ENCODE measurements at places on chromosomes 2 and 18.

DNA sequence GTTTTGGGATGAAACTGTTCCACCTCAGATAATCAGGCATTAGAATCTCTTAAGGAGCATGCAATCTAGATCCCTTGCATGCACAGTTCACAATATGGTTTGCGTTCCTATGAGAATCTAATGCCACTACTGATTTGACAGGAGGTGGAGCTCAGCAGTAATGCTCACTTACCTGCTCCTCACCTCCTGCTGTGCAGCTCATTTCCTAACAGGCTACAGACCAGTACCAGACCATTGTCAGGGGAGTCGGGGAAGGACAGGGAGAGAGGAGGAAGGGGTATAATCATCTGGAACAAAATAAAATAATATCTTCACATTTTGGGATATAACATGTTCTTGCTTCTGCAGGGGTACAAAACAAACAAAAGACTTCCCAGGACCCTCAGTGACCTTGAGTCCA lies 532.0 kb upstream of the FSHR start:
- DNase-seq = no peak

DNA sequence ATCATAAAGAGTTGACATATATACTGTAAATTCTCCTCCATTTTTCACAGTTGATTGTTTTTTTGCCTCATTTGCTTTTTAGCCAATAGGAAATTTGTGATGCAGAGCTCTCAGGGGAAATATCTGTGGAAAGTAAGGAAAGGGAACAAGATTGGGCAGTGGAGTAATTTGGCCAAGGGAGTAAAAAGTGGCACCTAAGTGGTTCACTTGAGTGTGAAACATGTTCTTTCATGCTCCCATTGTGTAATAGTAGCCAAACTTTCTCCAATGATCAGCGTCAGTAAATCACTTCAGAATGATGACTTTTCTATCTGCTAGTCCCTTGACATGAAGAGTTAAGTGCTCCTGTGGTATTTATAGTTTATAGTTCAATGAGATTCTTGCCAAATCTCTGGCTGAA lies 141.9 kb upstream of the KCNJ3 start:
- DNase-seq = no peak

GRCh38 chr2:39181297-39181696 lies 60.4 kb upstream of the SOS1 start:
- no peak for DNase-seq

DNA sequence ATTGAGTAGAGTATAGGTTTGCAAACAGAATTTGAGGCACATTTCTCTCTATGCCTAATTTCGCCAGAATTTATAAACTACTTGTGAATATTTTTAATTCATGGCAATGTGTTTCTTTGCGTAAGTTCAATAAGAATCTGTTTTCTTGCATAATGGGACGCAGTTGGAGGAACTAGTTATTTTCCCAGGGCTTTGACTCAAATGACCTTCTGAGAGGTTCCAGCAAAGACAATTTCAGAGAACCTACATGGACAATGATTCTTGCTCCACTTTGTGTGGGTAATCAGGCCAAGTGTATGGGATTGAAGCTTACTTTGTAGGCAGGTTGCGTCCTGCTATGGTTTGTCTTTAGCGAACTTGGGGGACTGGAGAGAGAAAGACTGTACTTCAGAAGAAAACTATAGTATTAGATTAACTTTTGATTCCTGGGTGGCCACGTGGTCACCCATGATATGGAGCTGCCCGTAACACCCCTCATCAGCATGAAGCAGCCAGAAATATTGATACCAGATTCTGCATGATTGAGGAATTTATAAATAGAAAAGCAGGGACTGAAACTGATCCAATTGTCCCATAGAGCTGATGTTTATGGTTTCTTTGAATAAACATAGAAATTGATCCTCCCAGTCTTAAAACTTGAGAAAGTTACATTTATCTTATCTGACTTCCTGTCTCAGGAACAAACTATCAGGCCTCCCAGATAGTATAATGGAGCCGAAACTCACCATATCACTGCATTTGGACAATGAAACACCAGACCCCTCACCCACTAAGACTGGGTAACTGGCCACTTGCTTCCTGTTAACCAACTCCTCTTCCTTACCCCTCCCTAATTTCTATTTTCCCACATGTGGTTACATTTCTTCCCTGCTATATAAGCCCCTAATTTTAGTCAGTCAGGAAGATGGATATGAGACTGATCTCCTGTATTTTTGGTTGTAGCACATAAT lies 815.3 kb upstream of the HS6ST1 start:
- DNase-seq = no peak

DNA sequence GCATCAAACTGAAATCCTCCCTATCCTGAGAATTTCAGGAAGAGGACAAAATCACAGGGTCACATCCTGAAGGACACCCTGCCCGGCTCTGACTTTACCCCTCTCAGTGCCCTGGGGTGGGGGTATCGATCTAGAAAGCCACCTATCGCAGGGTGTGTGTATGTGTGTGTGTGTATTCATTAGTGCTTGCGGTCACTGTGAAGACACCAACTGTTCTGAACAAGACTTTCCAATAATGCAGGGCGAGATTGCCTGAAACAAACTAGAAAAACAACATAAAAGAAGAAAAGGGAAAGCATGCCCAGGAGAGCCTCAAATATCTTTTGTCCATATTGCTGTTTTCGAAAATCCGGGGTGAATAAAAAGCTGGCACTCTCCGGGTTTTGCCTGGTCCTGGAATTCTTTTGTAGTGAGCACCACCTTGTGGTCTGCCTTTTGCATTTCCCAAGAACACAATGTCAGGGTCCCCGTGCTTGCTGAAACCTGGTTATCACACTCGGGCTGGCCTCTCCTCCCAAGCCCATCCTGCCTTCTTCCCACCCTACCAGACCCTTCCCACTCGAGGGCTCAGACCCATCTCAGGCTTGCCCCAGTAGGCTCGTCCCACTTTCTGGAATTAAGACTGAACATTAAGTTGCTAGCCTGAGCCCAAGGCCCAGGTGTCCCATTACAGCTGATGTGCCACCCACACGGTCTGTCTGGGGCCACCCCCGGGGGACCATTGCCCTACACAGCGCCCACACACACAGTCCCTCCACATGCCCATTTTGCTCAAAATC lies 25.0 kb upstream of the COPS8 start:
- peak; percentile 86 for DNase-seq

DNA sequence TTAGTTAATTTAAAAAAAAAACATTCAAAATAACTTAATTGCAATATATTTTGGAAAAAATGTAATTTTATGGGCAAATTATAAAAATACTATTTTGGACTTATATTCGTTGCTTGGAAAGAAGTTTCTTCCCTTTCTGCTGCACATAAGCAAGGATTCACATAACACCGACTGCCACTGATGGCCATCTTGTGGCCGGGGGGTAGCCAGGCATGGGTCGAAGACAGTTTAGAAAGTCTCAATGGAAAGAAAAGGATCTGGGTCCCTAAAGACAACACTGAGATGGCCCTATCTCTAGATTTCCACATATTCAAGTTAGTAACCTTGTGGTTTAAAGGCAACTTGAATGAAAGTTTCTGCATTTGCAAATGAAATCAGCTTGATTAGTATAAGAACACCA lies 318.6 kb downstream of the AKAIN1 start:
- no peak for DNase-seq

- DNase-seq = no peak
Observed at GRCh38 chr2:16554060-16554583, 111.5 kb downstream of the CYRIA start.

DNA sequence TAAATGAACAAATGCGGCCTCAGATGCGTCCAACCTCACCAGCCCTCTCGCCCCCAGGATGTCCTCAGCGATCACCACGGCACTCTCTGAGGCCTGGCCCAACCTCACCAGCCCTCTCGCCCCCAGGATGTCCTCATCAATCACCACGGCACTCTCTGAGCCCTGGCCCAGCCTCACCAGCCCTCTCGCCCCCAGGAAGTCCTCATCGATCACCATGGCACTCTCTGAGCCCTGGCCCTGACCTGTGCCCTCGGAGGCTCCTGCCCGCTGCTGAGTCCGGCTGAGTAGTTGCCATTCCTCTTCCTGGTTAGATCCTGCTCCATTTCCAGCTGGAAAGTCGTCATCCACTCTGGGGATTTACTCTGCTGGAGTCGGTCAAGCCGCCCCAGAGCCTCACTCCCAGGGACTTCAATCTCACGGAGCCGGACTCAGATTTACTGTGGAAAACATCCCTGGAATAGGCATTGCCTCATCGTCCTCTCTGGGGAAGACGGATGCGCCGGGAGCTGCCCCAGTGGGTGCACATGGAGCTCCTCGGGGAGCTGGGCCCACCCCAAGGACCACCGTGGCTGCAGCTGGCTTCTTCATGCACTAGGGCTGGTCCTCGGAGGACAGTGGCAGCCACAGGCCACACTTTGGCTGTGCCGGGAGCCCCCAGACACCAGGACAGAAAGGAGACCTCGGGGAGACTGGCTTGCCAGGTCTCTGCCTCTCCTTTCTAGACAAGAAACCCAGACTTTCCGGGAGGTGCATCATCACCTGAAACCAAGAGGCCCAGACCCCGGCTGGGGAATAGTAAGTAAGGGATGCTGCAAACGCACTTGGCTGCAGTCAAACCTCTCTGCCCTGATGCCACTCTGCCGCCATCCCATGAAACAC lies 230.6 kb downstream of the EIPR1 start:
- no peak for DNase-seq

DNA sequence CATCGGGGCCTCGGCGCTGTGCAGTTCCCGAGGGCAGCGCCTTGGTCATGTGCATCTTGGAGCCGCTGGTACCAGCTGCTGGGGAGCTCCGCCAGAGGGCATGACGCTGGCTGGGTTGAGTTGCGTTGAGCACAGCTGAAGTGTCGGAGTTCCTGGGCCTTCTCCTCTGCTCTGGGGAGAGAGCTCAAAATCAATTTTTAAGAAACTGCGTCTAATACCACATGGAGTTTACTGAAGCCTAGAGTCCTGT lies 48.7 kb downstream of the GREB1 start:
- DNase-seq = no peak

DNA sequence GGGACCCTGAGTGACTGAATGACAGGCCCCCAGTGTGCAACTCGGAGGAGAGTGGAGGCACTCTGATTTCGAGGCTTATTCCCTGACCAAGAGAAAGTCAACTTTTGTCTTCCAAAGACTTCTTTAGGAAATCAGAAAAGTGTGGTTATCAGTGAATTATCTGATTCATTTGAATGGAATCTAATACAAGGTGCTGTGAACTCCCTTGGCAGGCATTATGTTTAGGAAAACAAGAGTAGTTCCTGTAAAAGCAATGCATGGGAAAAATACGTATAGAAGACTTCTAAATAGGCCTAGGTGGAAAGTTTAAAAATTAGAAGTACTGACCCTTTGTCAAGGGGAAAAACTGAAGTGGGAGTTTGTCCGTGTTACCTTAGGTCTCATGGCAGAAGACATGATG lies 269.4 kb downstream of the GBX2 start:
- peak; percentile 21 for DNase-seq

DNA sequence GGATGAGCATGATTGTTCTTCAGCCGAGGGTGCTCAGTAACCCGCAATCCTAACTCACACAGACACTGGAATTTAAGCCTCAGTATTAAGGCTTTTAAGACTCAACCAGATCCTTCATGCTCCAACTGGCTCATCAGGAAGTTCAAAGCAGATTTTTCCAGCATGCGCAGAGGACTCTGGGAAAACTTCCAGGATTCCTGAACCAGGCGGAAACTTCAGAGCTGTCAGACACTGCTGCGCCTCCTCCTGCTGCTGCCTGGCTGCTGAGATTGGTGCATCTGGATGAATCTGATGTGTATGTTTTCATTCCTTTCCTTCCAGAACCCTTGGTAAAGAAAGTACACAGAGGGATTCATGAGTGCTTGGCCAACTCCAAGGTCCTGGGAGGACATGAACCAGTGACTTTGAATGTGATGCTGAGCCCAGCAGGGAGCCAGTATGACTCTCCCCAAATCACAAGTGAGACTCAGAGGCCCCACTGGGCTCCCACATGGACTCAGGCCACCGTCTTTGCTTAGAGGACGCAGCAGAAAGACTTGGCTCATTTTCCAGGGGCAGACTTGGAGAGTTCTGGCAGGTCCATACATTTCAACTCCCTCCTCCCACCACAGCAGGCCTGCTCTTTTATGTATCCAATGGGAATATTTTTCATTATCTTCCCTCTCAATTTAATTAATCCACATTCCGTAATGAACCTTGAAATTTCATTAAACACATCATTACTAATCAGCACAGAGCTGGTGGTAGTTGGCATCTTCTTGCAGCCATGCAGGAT lies 143.5 kb upstream of the HDAC4 start:
- DNase-seq = no peak

GRCh38 chr2:105515581-105516415 lies 116.9 kb upstream of the FHL2 start:
- no peak for DNase-seq

- peak; percentile 95 for DNase-seq
Observed at GRCh38 chr2:191376981-191377629, 131.9 kb downstream of the MYO1B start.

DNA sequence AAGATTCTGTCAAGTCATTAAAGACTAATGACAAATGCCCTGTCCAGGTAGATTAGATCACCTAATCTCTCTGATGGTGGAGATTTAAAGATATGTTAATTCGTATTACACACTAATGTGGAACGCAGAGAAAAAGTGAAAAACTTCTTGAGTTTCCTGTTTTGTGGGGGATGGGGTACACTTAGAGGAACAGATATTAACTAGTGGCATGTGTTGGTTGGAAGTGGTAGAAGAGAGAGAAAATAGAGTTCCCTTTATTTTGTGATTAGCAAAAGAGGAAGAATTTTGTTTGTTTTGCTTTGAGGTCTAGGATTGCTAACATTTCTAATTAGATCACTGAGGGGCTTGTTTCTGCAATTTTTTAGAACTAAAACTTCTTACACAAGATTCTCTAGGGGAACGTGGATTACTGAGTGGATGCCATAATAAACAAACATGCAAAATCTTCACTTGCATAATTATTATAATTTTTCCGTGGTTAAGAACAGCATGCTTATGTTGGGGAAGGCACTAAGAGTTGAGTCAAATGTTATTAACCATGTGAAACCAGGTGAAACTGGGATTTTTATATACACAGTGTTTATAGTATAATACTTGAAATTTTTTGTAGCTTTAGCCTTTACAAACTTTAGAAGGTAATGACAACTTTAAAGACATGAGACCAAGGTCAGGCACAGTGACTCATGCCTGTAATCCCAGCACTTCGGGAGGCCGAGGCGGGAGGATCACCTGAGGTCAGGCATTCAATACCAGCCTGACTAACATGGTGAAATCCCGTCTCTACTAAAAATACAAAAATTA lies 97.4 kb upstream of the STK17B start:
- DNase-seq = no peak

DNA sequence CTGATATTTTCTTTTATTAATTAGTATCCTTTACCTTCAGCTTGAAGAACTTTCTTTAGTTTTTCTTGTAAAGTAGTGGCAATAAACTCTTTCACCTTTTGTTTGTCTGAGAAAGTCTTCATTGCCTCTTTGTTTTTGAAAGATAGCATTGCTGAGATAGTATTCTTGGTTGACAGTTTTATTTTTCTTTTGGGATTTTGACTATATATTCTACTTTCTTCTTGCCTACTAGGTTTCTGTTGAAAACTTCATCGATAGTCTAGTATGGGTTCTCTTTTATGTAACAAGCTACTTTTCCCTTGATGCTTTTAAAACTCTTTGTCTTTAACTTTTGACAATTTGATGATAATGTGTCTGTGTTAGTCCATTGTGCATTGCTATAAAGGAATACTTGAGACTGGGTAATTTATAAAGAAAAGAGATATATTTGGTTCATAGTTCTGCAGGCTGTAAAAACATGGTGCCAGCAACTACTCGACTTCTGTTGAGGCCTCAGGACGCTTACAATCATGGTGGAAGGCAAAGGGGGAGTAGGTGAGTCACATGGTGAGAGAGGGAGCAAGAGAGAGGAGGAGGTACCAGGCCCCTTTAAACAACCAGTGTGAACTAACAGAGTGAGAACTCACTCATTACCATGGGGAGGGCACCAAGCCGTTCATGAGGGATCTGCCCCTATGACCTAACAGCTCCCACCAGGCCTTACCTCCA lies 12.0 kb downstream of the CCDC150 start:
- no peak for DNase-seq

All from dermis blood vessel endothelial cell (primary cell).